ENCODE measurements at places on chromosomes 11 and 22.

DNA sequence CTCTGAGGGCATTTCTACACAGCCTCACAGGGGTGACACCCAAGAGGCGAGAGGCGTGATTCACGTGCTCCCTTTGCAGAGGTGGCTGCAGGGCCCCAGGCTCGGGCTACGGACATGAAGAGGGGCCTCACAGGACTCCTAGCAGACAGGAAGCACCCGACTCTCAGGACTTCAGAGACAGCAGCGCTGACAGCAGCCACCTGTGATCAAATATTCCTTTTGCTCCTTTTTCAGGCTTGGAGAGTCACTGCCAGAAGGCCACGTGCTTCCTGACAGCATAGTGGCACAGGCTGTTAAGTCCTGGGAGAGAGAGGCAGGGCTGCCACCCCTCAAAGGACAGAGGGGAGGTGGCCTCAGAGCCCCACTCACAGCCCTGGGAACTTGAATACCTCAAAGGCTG, 348.9 kb downstream of the CADM1 start:
- DNase-seq = no peak

DNA sequence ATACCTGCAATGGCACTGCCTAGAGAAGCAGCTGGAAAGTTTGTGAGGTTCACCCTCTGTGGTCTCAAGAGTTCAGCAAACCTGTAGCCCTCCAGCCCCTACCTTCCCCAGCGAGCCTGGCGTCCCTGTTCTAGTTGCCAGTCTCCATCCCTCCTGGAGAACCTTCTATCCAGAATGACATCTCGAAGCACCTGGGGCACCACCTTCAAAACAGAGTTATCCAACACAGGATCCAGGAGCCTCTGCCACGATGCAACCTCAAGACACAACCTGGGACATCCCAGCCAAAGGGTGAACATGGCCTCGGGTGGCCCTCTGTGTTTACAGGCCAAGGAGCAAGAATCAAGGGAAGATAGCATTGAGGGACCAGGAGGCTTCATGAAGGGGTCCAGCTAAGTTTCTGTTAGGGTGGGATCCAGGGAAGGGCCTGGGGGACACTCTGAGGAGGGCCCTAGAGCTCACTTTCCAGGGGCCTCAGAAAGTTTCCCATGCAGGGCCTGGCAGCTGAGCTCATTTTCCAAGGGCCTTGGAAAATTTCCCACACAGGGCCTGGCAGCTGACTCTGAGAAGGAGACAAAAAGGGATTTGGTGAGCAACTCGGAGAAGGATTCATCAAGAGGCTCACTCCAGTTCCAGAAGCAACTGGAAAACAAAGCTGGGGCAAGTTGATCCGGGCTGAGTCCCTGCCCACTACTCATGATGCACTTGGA, 36.9 kb upstream of the SYT13 start:
- no peak for DNase-seq

DNA sequence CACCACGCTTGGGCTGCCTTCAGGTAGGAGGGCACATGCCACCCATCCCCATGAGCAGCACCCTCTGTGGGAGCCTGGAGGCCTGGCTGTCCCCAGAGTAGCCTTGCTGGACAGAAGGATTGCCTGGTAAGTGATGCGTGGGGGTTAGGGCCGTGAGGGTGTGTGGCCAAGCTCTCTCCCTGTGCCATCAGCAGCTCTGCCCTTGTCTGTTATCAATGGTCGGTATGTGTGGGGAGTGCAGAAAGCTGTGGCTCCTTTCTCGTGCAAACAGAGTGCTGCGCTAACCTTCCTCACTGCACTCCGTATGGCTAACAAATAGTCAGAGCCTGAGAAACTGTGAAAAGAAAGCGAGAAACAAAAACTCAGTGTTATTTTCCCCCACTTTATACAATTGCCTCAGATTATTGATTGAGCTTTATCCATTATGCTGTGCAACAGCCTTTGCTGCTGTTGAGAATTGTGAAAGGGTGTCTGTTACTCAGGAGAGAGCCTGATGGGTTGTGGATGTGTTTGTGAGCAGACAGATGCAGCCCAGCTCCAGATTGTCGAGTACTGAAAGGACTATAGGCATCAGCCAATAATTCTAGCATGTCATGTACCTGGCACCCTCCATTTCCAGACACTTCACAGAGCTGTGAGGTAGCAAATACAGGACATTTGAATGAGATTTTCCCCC, 432.2 kb downstream of the NTM start:
- no peak for DNase-seq

DNA sequence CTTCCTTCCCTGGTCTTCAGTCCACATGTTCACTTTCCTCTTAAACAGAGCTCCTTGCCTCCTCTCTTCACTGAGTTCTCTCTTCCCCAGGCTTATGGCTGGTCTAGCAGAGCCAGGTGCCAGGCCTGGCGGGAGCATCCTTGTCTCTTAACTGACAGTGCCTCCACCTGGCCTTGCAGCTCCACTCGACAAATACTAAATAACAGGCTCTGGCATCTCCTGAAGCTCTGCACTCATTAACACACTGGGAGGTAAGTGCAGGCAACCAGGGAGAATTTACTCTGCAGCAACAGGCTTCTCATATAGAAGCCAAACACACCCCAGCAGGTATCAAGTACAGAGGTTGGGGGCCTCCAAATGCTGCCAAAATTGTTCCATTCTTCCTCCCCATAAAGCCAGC, 438.1 kb downstream of the SOX6 start:
- DNase-seq = no peak

DNA sequence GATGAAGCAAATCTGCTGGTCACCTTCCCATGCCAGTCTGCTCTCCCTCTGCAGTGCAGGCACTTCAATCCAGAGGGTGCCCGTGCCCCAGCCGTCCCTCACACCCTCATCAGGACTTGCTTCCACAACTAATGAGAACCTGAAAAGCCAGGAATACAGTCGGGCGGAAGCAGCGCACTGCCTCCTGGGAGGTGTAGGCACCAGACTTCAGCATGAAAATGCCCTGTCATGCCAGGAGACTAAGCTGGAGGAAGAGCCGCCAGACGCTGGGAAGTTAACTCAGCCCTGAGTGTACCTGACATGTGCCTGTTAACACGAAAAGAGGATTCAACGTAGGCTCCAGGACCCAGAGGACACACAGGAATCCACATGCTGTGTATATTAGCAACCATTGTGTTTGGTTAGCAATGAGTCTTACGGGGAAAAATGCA, 40.1 kb upstream of the FLI1 start:
- DNase-seq = no peak

DNA sequence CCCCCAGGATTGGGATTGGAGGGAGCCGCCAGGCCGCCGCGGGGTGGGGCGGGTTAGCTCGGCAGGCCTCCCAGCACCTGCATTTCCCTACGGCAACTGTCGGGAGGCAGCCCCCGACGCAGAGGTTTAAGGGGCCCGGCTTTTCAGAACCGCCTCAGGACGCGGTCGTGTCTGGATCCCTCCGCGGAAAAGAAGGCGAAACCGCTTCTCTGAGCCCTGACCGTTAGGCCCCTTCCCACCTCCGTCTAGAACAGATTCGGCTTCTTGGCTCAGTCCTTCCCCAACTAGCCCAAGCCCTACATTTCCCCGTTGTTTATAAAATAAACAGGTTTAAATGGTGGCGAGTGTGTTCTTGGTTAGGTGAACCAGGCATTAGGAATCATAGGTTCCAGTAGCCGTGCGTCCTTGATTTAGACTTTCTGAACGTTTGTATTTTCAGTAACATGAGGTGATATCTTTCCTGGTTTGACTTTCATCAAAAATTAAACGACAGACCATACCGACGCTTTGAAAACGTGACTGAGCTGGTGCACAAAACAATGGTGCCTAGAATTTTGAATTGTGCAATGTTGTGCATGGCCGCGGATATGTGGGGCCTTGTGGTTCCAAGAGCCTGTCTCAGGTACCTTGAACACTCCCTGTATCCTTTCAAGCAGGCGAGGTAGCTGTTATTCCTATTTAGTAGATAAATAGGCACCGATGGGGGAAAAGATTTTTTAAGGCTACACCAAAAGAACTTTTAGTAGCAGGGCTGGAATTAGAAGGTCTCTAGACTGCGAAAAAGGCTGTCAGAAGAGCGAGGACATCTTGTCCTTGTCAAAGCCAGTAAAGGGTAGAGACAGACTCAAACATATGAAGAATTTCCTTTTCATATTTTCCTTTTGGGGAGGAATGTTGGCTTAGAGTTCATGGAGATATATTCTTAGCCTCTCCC, 1.2 kb upstream of the HSPA8 start:
- no peak for DNase-seq

GRCh38 chr22:30774566-30774965, 79.9 kb downstream of the OSBP2 start:
- DNase-seq = no peak

- DNase-seq = no peak
These were observed 818.2 kb downstream of the BRD1 start for GRCh38 chr22:49009359-49010063.

DNA sequence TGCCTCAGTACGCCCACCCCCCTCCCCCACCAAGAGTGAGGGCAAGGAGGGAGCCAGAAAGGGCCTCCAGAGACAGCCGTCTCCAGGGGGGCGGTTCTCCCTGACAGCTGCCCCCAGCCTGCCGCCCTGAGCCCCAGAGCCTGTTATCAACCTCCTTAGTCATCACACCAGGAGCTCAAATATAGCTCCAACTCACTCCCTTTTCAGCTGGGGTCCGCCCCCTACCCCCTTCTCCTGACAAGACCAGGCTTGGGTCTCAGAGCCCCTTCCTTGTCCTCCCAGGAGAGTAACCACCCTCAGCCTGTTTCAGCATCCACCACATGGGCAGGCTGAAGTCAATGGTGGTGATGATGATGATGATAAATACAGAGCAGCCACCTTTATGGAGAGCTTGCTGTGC, 2.5 kb upstream of the INPP5J start:
- DNase-seq = no peak

DNA sequence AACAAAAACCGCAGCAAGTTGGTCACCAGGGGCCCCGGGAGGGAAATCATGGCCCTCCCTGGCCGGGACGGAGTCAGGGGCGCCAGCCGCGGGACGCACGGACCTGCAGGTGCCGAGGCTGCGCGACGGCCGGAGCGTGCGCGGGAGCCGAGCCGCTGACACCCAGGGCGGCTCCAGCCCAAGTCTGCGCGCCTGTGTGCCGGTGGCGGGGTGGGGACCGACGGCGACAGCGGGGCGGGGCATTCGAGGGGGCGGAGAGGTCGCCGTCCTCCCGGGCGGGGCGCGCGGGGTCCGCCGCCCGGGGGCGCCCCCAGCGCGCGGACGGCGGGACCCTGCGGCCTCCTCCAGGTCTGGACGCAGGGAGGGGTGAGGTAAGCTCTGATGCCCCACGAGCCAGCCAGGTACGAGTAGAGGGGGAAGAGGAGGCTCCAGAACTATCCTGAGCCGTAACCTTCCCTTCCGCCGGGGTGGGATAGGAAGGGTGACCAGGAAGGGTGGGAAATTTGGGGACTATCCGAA, at the start of gene ESAM:
TSS of gene ESAM (minus strand) at position 186 of the 519 bp plus-strand sequence. CDS start at position 50, 136 bp downstream.
- DNase-seq = no peak
